ENCODE measurements at places on chromosomes 12 and 14.

DNA sequence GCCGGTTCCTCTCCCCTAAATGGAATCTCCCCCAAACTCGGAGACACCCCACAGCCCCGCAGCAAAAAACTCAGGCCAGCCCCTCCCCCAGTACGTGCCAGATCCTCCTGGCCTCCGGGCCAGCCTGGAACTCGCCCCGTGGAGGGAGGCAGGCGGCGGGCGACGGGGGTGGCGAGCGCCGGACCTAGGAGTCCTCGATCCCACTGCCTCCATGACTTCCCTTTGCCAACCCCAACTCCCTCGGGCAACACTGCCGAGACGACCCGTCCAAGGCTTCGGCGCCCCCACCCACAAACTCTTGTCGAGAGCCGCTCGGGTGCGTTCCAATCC, 400 bp downstream of the ADCY6 start:
- DNase-seq, result no peak

- no peak for DNase-seq
These were observed 356.0 kb downstream of the DUSP6 start for GRCh38 chr12:88996200-88996788.

DNA sequence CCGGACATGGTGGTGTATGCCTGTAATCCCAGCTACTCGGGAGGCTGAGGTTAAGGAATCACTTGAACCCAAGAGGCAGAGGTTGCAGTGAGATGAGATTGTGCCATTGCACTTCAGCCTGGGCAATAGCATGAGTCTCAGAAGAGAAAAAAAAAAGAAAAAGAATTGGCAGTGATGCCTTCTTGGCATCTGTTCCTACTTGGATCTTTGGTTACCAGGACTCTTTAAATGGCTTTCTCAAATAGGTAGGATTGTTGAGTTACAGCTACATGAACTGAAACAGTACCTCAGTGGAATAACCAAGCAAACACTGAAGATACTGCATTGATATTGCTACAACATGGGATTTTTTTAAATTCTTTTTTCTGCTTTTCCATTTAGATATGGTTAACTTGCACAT, 136.8 kb downstream of the SAMD4A start:
- no peak for DNase-seq

GRCh38 chr12:109892748-109893147, 7.3 kb upstream of the TCHP start:
- DNase-seq, result no peak

GRCh38 chr14:68688872-68689371, 103.9 kb downstream of the ZFP36L1 start:
- DNase-seq, result no peak

DNA sequence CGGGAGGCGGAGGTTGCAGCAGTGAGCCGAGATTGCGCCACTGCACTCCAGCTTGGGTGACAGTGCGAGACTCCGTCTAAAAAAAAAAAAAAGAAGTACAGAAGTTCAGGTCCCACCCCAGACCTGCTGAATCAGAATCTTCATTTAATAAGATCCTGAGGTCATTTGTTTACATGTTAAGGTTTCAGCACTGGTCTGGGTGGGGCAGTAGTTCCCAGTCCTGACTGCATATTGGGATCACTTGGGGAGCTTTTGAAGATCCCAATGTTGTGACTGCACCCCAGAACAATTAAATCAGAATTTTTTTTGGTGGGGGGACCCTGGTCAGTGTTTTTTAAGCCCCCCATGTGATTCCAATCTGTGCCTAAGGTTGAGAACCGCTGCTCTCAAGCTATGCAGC, 11.7 kb upstream of the COL2A1 start:
- DNase-seq, result no peak

- no peak for DNase-seq
These were observed 18.8 kb downstream of the BEGAIN start for GRCh38 chr14:100568164-100568997.

Measured in NCI-H510A (cell line).